ENCODE measurements at places on chromosomes 16 and 17. TPM values are rescaled to one million over a fixed set of nuclear protein-coding genes. Genes with fewer than 3 reads are reported as not detected.

The CTRB1 gene
- not detected for total RNA-seq

The MTMR4 gene
- total RNA-seq = 41.1 TPM

- DNase-seq = no peak
Measured at GRCh38 chr17:71011391-71011790, 842.1 kb downstream of the KCNJ2 start.

DNA sequence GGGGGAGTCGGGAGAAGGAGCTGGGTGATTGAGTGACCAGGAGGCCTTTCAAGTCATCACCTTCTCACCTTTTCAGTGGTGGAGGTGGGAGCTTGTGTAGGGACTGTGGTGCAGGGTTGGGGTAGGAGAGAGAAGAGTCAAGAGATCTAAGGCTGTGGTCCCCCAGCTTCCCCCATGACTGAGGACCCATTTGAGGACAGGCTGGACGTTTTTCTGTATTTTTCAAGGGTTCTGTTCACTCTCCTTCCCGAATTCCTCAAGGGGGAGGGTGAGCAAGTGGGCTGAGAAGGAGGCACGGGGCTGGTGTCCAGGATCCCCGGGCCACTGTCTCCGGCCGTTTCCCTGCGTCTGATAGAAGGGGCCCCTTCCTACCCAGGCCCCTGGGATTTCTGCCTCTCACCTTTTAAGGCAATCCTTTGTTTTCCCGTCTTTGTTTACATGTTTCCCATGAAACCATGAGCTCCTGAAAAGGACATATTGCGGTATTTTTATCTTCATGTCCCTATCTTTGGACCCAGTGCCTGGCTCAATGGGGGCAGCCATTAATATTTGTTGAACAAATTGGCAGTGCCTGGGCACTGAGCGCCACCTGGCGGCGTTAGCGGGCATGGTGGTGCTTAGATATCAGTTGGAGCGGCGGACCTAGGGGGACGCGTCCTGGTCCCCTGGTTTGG lies 9.2 kb upstream of the CD300A start:
- no peak for DNase-seq

DNA sequence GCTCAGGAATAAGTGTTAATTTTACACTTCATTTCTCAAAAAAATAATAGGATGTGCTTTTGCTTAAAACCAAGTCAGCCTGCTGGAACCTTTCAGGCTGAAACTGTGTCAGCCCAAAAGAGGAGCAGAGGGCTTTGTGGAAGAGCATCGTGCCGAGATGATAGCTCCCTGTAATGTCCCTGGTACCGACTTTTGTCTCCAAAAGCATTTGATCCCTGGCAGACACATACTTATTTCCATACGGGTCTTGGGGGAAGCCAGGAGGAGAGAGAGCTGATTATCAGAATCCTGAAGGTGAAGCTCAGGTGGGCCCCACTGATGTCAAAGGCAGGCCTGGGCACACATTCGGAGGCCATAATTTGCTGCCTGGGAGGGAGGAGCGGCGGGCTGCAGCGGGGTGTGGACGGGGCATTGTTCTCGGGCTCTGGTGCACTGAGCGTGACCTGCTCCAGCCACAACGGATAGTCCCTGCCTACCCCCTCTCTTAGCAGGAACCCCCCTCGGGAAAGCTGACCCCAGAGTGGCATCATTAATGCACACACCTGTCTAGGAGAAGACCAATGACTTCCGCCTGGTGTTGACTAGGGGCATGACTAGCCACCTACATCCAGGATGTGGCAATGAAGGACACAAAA lies 155.9 kb downstream of the C16orf78 start:
- DNase-seq = no peak

DNA sequence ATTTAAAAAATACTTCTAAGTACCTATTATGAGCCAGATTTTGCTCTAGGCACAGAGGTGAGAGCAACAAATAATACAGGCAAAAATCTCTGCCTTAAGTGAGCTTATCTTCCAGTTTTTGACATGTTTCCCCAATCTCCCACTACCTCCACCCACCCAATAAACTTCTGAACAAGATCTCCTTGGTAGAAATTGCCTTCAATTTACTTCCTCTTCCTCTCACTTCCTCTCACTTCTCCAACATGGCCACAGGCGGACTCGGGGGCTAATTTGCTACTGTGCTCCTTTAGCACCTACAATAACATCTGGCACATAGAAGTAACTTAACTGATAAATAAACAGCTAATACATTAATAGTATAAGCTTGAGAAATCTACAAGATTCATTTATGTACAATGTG lies 82.6 kb downstream of the CACNG1 start:
- DNase-seq = no peak

The SPAG5 gene
- total RNA-seq = 17.9 TPM

The TMUB2 gene
- total RNA-seq = 20.2 TPM

The HLF gene
- total RNA-seq = 7.7 TPM

- DNase-seq = no peak
Measured at GRCh38 chr17:60223456-60223855, 73.7 kb downstream of the CA4 start.

DNA sequence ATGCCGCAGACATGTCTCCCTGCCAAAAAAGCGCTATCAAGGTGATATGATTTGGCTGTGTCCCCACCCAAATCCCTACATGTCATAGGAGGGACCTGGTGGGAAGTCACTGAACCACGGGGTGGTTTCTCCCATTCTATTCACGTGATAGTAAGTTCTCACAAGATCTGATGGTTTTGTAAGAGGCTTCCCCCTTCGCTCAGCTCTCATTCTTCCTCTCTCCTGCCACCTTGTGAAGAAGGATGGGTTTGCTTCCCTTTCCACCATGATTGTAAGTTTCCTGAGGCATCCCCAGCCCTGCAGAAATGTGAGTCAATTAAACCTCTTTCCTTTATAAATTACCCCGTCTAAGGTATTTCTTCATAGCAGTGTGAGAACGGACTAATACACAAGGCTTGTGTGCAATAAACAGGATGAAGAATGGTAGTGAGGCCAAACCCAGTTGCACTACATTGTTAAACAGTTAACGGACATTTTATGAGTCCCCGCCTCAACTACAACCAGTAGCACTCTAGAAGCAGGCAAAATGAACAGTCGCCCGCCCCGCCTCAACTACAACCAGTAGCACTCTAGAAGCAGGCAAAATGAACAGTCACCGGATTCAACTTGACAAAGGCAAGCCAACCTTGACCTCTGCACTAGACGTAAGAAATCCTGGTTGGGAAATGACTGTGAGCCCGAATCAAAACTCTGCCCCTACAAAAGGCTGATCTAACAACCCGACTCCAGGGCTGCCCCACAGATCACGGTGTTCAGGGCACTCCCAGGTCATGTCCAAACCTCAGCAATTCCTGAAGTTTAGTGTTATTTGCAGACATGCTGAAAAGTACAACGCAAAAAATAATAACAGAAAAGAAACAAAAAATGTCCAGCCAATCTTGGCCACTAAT lies 26.3 kb downstream of the VPS53 start:
- DNase-seq = no peak

GRCh38 chr17:4913994-4914393 lies 11.1 kb upstream of the CHRNE start:
- no peak for DNase-seq

The ITGAL gene
- 4.1 TPM for total RNA-seq

GRCh38 chr16:10878328-10878643 lies 1.3 kb downstream of the CIITA start:
- no peak for DNase-seq

DNA sequence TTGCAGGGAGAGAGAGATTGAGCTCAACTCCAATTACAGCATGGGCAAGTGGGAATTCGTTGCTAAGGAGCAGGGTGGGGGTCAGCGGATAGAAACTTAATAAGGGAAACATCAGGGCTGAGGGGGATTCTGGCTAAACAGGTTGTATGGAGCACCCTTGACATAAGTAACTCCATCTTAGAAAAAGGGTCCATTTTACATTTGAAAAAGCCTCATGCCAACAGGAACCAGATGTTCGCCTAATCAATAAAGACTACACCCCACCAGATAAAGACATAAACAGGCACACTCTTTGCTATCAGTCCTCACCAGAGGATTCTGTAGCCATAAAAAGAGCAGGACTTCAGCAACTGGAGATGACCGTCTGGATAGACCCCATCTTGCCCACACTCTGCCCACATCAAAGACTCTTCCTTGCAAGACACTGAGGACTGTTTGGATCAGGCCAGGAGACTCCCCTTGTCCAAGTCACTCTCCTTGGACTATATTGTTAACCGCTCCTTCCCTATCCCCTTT lies 1.6 kb upstream of the LRRC75A start:
- DNase-seq = no peak

The EVPLL gene
- total RNA-seq = 0.90 TPM

The MEOX1 gene
- 11.6 TPM for total RNA-seq

- DNase-seq = no peak
Measured at GRCh38 chr16:15046692-15047376, 9.0 kb downstream of the NTAN1 start.

GRCh38 chr16:57266531-57267260 lies 17.8 kb downstream of the PLLP start:
- DNase-seq = no peak

DNA sequence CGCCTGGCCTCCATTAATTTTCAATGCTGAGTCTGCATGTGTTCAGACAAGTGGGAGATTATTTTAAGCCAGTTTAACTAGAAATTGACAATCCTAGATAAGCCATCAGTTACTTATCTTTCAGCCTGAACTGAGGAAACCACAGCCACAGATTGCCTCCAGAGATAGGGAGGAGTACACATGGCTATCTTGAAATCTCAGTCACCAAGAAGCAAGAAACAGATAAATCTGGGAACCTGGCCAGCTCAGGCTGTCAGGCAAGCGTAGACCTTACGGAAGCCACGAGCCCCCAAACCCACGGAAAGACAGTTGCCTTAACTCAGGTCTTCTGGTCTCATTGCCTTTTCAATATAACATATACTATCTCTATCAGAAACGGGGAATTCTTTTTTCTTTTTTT lies 2.0 kb upstream of the GLG1 start:
- no peak for DNase-seq

DNA sequence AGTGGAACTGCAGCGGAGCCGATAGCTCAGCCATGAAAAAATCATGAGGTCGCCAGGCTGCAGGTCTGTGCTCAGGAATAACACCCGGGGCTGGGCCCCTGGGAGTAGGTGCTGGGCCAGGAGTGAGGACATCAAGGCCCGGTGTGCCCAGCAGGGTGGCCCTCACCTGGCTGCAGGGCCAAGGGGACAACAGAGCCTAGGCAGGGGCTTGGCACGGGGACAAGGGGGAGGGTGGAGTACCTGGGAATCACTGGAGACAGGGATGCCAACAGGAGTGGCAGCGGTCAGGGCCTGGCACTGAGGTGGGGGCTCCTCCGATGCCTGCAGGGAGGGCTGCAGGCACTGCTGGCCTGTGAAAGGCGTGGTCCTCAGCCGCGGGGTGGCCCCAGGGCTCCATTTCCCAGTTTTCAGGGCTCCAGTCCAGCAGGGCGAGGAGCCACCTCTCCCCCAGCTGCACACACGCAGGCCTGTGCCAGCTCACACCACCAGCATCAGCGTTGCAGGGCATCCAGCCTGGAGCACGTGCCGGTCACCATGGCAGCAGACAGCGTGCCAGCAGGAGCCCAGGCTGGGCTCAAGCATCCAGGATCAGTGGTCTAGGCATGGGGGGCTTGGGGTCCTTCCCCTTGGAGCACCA lies 4.7 kb upstream of the FSCN2 start:
- DNase-seq = no peak

DNA sequence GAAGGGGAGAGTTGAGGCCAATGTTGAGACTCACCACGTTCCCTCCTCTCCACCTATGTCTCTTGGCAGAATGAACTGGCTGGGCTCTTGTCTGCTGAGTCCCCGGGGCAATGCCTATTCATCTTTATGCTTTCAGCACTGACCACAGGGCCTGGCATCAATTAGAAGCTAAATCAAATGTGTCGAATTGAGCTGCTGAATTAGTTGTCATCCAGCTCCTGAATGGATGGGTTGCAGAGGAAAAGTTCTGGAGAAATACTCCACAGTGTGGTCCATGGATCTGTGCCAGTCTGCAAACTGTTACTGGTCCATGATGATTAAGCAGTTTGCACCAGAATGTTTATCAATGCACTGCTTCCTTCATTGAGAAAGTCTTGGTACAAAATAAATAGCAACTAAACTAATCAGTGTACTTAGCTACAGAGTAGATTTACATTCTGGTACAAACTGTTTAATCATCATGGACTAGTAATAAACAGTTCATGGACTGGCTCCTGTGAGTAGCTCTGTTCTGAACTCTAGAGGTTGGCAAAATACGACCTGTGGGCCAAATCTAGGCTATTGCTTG lies 4.6 kb downstream of the CNGB1 start:
- DNase-seq = no peak

The KAT2A gene
- 14.1 TPM for total RNA-seq

- no peak for DNase-seq
Measured at GRCh38 chr17:7729816-7730215, 12.3 kb downstream of the DNAH2 start.

GRCh38 chr16:57614944-57615343 lies 13.5 kb upstream of the ADGRG1 start:
- no peak for DNase-seq

DNA sequence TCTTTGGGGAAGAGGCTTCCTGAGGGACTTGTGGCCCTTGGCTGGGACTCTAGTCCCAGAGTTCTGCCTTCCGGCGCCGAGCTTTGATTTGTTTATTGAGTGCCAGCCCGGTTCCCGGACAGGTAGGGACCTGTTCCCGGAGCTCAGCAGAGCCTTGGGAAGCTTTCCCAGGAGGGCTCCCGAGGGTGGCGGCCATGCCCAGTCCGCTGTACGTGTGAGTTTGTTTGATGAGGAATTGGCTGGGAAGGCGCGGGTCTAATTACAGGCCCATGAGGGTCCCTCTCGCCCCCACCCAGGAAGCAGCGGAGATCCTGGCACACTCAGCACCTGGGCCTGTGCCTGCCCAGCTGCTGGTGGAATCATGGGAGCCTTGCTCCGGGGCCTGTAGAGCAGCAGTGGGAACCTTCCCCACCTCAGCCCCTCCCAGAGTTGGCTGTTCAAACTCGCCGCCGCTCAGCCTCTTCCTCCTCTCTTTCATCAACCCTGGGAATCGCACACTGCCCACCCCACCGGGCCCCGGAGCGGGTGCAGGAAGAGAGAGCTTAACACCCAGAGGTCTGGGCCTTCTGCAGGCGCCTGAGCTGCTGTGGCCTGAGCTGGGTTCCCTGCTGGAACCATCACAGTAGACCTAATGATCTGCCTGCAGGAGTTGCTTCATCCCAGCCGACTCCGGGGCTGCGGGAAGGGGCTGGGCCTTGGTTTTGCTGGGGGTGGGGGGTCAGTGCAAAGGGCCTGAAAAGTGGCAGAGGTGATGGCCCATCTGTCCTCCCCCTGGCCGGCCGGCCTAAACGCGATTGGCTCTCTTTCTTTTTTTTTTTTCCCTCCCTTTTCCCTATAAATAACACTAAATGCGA lies 313.7 kb downstream of the SEC14L1 start:
- DNase-seq = no peak

The GFAP gene
- 0.53 TPM for total RNA-seq
